ENCODE measurements at places on chromosomes 1 and 21.

DNA sequence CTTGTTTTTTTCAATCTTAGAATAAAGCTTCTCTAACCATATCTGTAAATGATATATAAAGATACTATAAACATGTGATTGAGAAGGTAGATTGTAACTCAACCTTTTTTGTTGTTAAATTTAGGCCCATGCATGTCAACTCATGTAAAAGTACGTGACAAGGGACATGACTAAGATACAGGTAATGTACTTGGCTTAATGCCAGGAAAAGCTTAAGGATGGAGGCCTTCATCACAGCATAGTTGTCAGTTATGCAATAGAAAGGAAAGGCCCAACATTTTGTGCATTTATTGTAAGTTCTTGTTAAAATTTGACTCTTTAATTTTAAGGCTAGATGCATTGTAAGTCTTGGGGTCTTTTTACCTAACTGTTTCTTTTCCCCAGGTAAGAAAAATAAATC is 305.1 kb downstream of the LTN1 start:
- DNase-seq, result no peak

DNA sequence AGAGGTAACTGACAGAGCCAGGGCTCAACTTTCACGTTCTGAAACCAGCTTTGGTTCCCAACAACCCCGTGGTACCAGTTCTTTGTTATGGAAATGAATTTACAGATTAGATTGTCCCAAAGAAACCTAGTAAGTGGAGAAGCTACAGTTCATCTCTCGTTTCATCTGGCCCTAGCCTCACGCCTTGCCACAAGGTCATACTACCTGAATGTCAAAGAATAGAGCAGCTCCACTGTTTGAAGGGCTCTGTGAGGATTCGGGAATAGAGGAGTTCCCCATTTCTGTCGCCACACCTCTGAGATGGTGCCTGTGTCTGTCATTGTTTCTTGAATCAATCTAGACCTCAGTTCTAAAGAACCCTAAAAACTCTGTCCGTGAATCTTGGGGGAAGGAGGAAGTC is 15.0 kb upstream of the CDC42 start:
- DNase-seq, result no peak

- DNase-seq, result peak; percentile 85
Measured at GRCh38 chr1:225881959-225882693, at the start of gene TMEM63A. Gene TMEM63A (minus strand): TSS chr1:225882380. CDS start chr1:225877580, 4,800 bp downstream.

GRCh38 chr1:203408486-203409481 is 57.9 kb upstream of the FMOD start:
- no peak for DNase-seq

- DNase-seq, result no peak
Measured at GRCh38 chr1:2046174-2046917, 3.9 kb upstream of the PRKCZ start.

- DNase-seq, result no peak
Measured at GRCh38 chr1:106876384-106876783, 180.1 kb upstream of the PRMT6 start.

- DNase-seq, result no peak
Measured at GRCh38 chr21:16509476-16509875, 779.7 kb downstream of the USP25 start.

- no peak for DNase-seq
Measured at GRCh38 chr1:30469426-30469825, 254.0 kb downstream of the MATN1 start.

DNA sequence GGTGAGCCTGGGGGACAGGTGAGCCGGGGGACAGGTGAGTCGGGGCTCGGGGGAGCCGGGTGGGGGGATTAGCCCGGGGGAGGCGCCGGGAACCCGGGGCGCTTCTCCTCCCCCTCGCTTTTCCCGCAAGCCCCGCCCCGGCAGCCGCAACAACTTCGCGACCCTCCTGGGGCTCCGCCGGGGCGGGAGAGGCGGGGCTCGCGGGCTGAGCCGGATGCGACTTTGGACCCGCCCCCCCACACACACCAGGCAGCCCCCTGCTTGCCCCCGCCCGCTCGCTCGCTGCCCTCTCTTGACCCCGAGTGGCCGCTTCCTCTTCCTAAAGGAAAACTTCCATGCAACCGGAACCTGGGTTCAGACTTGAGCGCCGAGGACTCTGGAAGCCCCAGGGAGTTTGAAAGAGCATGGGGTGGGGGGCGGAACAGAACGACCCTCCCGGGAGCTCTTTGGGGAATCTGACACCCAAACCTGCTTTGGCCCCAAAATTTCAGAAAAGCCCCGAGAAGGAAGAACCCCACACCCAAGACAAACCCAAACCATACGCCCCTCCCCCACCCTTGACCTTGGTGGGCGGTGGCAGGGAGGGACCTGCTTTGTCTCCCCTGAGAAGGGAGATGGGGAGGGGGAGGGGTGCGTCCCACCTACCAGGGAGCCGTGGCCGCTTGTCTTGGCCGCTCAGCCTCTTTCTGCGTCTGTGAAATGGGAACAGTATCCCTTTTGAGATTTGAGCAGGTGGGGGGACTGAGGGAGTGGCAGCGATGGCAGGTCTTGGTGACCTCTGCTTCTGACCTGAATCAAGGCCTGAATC is 550 bp downstream of the ARHGEF16 start:
- DNase-seq, result no peak

- no peak for DNase-seq
Measured at GRCh38 chr1:111516005-111516535, 12.6 kb upstream of the ADORA3 start.

- DNase-seq, result no peak
Measured at GRCh38 chr1:19009882-19010321, 53.4 kb upstream of the IFFO2 start.

- no peak for DNase-seq
Measured at GRCh38 chr1:68470388-68470970, 20.7 kb upstream of the RPE65 start.

All from activated naive CD4-positive, alpha-beta T cell (primary cell).